Activated naive CD4-positive, alpha-beta T cell treated with anti-CD3 and anti-CD28 coated beads, Interleukin-2, amount 10 ng/mL, durations not matched to agents 7 days and 5 days (primary cell): ENCODE measurements at places on chromosomes 12 and 14.
A peak's percentile ranks its signal among the peaks of the same experiment; 100 is the strongest.

GRCh38 chr14:90554341-90554740 is 157.5 kb downstream of the CALM1 start:
- DNase-seq, result no peak

GRCh38 chr12:62684570-62685295 is 218.1 kb downstream of the MON2 start:
- DNase-seq, result no peak

DNA sequence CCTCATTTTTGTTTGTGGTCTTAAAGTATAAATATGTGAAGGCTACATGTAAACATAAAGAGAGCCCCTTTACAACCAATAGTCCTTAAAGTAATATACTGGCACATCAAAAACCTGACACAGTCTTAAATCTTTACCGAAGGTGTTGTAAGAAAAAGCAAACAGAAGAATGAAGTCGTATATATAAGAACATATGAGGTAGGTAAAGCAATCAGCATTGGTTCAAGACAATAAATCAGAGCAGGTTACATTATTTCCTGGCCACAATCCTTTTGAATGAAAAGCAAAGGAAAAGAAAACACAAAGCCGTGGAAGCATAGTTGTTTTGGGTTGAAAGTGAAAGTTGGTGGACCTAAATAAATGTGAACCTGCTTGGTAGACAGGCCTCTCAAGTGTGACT is 183.7 kb upstream of the STXBP6 start:
- DNase-seq, result no peak

GRCh38 chr12:51270067-51270950 is at the start of gene SMAGP:
Gene SMAGP, minus strand, starts transcription at chr12:51270415. Its CDS starts 1,137 bp downstream, at chr12:51269278.
- peak; percentile 70 for DNase-seq

DNA sequence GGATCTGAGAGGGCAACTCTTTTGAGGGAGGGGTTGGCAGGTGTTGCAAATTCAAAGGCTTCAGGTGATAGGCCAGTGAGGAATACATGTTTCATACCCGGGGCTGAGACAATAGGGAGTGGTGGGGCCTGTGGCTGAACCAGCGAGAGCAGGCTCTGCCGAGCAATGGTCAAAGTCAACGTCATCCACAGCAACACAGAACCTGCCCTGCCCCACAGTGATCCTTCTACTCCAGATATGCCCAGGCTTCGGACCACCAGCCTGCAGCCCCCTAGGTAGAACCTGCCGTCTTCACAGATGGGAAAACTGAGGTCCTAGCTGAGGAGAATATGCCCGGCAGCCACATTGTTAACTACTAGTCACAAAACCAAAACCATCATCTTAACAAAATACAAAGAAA is 4.1 kb downstream of the SERPINA1 start:
- DNase-seq, result no peak

DNA sequence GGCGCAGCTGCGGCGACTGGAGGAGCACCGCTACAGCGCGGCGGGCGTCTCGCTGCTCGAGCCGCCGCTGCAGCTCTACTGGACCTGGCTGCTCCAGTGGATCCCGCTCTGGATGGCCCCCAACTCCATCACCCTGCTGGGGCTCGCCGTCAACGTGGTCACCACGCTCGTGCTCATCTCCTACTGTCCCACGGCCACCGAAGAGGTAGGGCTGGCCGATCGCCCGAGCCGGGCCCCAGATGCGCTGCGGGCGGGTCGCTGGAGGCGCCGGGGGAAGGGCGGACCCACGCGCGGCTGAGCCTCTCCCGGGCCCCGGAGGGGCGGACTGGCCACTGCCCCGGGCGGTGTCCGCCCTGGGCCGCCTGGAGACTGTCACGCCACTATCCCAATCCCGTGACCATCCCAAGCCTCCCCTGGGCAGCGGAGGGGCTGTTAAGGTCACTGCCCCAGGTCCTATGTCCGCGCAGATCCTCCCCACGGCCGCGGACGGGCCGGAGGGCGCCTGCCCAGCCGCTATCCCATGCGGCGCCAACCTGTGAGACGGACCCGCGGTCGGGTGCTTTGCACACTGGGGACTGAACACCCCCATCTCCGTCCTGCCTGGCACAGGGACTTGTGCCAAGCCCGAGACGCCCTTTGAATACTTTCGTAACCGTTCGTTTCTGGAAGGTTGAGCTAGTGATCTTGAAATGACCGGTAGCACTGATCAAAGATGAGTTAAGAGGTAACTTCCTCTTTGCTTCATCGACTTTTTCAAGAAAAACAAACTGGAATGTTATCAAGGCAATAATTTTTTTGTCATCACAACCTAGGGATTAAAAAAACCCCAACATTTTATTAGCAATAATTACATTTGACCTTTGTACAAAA is 725 bp downstream of the CHPT1 start:
- DNase-seq, result peak; percentile 28

DNA sequence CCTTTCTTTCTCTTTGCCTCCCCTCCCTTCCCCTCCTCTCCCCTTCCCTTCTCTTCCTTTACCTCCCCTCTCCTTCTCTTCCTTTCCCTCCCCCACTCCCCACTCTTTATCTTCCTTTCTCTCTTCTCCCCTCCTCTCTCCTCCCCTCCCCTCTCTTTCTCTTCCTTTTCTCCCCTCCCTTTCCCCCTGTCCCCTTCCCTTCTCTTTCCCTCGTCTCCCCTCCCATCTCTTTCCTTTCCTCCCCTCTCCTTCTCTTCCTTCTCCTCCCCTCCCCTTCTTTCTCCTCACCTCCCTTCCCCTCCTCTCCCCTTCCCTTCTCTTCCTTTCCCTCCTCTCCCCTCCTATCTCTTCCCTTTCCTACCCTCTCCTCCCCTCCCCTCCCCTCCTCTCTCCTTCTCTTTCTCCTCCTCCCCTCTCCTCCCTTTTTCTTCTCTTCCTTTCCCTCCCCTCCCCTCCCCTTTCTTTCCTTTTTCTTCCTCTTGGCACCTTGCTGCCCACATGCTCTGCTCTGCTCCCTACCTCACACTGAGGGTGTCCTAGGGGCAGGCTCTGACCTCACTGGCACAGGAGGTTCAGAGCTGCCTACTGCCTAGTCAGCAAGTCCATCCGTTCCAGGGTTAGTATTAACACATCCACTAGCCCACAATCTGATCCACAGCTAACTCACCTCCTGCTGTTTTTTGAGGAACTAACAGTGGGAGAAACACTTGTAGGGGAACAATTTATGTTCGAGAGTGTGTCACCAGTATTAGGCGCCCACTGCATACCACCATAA is 101.0 kb downstream of the NUAK1 start:
- DNase-seq, result no peak

DNA sequence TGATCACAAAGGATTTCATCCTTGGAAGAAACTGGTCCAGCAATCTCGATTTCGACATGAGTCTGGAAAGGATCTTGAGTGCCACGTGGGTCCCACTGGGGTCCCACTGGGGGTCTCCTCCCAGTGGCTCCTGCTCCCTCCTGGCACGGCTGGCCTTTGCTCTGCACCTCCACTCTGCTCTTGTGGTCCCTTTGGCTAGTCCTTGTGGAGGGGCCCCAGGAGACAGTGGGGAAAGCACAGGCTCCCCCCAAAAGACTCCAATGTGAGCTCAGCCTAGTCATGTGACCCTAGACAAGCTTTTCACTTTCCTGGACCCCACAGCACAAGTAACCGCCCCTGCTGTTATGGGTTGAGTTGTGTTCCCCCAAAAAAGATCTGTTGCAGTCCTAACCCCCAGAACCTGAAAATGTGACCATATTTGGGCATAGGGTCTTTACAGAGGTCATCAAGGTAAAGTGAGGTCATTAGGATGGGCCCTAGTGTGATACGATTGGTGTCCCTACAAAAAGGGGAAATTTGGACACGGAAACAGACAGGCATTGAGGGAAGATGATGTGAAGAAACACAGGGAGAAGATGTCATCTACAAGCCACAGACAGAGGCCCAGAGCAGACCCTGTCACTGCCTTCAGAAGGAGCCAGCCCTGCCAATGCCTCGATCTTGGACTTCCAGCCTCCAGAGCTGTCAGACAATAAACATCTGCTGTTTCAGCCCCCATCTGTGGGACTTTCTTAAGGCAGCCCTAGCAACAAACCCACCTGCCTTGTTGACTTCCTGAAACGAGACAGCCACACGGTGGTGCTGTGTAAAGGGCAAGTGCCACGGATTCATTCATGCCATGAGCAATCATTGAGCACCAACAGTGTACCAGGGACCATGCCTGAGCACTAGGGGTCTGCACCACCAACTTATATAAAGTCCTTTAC is 23.8 kb upstream of the PPP2R5C start:
- DNase-seq, result peak; percentile 48

DNA sequence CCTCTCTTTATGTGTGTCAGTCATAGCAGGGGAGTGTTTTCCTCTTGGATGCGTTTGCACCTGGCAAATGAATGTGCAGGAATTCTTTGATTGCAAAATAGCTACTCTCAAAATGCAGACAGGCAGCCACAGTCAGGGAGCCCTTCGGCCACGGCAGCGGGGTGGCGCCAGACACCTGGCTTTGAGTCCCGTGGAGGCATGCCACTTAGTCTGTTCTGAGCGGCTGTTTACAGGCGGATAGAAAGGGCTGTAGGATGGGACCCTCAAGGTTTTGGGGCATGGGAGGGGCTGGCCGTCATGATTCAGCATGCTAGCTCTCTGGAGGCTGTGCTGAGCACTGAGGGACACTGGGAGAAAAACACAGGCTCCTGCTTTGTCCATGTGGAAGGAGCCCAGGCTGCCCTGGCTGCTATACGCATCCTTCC is 117.1 kb downstream of the SLC25A47 start:
- peak; percentile 57 for DNase-seq

GRCh38 chr12:49198431-49199155 is 9.7 kb upstream of the TUBA1A start:
- DNase-seq, result no peak

DNA sequence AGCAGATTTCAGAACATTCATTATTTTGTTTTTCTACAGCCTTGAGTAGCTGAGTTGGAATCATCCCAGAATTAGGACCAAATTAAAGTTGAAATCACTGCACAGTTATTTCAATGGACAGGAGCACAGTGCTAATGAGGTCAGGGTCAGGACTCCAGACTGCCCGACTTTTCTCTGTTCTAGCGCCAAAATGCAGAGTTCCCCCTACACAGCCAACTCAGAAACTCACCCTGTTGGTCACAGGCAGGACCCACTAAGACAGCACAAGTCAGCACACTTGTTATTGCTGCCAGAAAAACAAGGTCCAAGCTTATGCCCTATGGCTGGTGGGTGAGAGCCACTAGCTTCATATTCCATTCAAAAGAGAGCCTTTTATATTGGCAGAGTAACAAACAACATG is 198.1 kb upstream of the KRR1 start:
- DNase-seq, result no peak

GRCh38 chr12:44405297-44405696 is 470.8 kb downstream of the NELL2 start:
- no peak for DNase-seq

DNA sequence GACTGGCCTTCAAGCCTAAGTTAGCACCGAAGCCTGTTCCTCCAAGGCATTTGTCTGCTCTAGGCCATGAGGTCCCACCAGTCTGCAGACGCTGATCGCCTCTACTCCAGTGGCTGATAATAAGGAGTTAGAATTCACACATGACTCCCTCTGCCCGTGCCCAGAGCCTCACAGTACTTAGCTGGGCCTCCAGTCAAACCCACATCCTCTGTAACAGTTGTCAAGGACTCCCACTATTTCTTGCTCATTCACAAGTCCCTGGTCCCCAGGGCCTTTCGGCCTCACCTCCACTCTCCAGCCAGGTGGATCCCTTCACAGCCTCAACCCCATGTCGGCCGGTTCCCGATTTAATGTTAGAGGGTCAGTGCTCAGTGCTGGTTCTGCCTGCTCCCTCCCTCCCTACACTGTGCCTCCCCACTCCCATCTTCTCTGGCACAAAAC is 6.3 kb upstream of the KRT5 start:
- no peak for DNase-seq

- no peak for DNase-seq
These were observed 334.6 kb upstream of the FKBP4 start for GRCh38 chr12:2460051-2460670.

- no peak for DNase-seq
These were observed 105.7 kb upstream of the RESF1 start for GRCh38 chr12:31853520-31853919.

DNA sequence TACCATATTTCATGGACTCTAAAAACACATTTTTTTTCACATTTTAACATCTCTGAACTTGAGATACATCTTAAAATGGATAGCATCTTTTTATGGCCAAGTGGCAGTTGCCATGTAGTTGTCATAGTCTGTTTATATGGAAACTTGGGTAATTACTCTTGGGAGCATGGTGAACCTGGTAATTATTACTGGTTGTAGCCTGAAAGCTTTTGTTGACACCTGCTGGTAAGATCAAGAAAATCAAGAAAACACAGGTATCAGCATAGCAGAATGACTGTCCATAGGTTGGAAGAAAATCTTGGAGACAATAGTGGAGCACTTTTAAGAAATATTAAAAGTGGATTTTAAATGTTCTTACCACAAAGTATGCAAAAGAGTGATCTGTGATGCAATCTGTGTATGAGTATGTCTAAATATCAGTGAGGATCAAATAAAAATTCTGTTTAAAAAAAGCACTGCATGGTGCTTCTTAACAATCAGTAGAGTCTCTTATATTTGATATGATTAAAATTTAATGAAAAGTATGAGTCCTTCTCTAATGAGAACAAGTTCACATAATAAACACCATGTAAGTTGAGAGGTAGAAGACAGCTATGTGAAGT is 44.2 kb downstream of the TTC8 start:
- no peak for DNase-seq
